ENCODE measurements at places on chromosomes 13 and 19. TPM values are rescaled to one million over a fixed set of nuclear protein-coding genes. Genes with fewer than 3 reads are reported as not detected.
A peak's percentile ranks its signal among the peaks of the same experiment; 100 is the strongest.

DNA sequence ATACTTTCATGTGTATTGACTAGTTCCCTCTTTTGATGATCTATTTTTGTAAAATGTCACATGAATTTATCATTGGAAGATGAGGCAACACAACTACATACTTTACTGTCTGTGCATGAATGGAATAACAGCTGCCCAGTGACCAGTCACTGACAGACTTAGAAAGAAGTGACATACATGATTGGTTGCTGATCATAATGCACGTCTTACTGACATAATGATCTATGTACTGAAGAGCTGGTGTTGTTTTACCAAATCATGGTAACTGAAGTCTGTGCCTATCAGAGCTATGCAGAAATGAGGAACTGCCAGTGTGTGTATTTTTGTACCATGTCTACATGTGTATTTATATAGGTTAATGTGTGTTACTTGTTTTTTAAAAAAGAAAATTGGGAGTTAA is 26.5 kb downstream of the GPR18 start:
- no peak for DNase-seq

- peak; percentile 67 for DNase-seq
These were observed at the start of gene TNPO2 for GRCh38 chr19:12723641-12724426. Gene TNPO2 (minus strand): TSS chr19:12723932. CDS start chr19:12720977, 2,955 bp downstream.

Gene FLT1
- not detected for total RNA-seq

- no peak for DNase-seq
These were observed 5.4 kb upstream of the OLFM4 start for GRCh38 chr13:53023246-53023645.

Gene NOVA2
- 25.6 TPM for total RNA-seq

Gene TNNT1
- total RNA-seq, result 1.1 TPM

Gene CEACAM7
- total RNA-seq, result not detected

DNA sequence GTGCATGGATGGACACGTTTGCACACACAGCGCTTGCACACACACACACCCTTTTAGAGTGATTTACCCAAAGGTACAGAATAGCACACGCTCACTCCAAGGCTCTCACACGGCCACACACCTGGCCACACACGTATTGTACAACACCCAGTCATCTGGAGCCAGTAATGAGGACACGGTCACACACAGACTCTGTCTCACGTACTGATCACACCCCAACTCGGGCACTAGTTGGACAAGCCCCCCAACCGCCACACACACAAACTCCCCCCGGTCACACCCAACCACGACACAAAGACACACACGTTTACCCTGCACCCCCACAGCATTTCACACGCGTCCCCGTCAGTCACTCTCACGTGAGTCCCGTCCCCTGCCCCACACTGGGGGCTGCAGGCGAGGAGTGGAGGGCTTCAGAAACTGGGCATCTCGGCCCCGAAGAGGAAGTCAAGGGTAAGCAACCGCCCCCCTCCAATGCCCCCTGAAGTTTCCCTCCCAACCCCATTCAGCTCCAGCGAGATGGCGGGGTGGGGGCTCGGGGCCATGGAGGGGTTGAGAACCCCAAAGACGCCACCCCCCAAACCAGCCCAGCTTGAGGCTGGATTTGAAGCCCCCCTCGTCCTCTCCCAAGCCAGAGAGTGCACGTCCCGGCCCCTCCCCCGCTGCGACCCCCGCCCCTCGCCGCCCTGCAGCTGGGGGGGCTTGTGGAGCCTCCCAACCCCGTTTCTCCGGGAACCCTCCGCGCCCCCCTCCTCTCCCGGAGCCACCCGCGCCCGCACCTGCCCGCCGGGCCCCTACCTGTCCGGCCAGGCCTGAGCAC is 599 bp downstream of the OLFM2 start:
- DNase-seq, result no peak

DNA sequence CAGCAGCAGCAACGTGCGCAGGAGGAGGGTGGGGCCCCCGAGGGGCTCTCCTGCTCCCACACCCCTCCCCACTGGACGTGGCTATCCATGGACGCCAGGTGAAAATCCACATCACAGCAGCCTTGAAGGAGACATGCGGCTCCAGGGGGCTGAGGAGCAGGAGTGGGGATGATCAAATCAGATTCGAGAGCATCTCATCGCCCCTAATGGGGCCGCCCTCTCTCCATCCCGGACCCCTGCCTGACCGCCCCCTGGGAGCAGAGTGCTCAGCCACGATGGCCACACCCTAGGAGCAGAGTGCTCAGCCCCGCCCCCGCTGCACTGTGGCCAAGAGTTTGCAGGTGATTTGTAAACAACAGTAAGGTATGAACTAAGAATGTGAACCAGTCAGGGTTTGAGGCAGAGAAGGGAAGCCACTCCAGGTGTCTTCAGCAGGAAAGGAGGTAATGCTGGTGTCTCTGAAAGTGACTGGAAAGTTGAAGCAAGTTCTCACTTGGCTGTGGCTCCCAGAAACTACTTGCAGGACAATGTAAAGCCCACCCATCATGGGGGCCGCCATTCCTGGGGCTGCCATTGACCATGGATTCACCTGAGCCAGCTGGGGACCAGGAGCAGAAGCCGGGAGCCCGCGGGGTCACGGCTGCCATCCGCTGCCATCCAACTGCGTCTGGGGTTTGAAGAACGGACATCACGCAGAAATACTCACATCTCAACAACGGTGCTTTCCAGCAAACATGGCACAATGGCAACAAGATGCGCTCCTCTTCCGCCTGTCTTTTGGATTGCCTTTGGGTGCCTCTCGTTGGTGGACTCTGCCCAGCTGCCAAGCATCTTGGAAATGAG is 71.8 kb downstream of the SPACA7 start:
- DNase-seq, result no peak

Gene PGLYRP2
- total RNA-seq, result not detected

DNA sequence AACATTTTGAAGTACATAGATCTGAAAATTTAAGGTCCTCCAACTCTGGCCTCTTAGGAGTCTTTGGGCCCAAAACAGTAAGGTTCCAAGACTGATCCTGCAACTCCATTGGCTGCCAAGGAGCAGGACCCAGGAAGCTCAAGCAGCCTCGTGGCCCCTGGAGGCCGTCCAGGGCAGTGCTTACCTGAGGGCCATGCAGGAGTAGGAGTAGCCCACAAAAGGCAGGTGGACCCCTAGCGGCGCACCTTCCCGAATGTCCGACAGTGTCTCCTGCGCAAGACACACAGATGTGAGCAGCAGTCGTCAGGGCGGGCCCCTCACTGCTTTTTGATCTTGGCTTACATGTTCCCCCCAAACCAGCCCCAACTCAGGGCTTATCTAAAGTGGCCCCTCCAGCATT is 5.7 kb upstream of the SIX5 start:
- no peak for DNase-seq

- no peak for DNase-seq
These were observed 213.9 kb upstream of the SERP2 start for GRCh38 chr13:44159633-44160279.

GRCh38 chr19:10420444-10421239 is at the start of gene PDE4A:
Gene PDE4A (plus strand): TSS chr19:10420538. CDS start chr19:10420765, 227 bp downstream.
- DNase-seq, result no peak

Gene SLITRK5
- 5.3 TPM for total RNA-seq

DNA sequence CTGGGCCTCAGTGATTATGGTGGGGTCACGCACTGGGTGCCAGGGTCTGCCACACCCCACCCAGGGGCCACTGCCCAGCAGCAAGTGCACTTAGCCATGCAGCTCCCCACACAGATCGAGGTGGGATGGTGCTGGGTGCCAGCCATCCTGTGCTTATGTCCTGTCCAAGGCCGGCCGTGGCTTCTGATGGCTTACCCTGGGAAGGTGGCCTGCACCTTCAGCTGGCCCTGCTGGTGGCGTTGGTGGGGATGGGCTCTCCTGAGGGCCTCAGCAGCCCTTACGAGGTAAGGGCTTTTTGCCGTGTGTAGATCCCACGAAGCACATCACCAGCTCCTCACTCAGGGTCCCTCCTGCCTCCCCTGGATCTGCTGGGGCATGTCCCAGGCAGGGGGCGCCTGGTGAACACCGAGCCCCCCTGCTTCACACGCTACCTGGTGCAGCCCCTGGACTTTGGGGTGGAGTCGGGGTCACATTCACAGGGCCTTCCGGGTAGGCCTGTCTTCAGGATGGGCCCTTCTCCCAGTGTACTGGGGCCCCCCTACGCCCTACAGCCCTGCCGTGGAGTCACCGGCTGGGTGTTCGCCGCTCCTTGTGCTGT is 46.6 kb downstream of the CRTC1 start:
- no peak for DNase-seq

DNA sequence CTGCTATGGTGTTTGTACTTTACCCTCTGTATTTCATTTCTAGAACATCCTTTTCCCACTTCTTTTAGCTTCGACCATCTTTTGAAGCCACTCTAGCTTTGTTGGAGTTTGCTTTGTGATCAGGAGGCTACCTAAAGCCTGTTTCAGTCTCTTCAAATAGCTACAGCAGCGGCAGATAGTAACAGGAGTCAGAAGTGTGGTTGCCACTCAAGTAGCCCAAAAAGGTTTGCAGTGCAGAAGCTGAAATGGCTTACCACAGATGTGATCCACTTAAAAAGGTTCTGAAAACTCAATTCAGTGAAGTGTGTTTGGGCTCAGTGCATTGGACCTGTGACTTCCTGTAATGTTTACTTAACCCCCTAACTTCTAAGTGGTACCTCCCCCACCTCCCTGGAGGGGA is 26.2 kb downstream of the WASF3 start:
- no peak for DNase-seq

Gene QPCTL
- 11.8 TPM for total RNA-seq

DNA sequence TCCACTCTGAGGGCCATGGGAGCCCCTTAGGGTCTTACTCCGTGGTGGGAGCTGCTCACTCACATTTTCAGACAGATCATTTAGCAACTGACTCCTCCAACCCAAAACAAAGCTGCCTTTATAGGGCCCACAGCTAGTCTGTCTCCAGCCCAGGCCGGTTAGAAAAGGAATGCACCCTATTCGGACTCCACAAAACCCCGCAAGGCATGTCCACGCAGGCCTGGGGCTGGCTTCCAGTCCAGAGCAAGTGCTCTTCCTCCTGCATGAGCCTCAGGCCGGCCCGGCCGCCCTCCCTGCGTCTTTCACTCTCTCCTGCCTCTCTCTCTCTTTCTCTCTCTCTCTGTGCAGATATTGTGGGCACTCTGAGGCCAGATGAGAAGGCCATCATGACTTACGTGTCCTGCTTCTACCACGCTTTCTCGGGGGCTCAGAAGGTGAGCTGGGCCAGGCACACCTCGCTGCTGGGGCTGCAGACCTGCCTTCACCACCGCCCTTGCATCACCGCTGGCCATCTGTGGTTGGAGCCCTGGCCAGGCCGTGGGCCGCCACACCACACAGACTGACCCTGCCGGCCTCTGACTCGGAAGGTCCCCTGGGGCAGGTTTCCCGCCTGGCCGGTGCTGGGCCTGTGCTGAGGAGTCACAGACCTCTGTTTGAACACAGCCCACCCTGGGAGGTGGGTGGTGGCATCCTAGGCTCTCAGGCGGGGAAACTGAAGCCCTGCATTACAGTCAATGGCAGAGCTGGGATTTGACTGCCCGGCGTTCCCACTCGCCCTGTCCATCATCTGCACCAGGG is 33.1 kb downstream of the CAPN12 start:
- DNase-seq, result no peak

GRCh38 chr19:597406-598315 is 8.0 kb downstream of the HCN2 start:
- DNase-seq, result no peak

Data from neural crest cell (in vitro differentiated cells).